Stimulated activated CD8-positive, alpha-beta memory T cell treated with anti-CD3 and anti-CD28 coated beads, Interleukin-12 subunit alpha, Interleukin-12 subunit beta, amount 100 ng/mL, for 1 hour (primary cell): ENCODE measurements at places on chromosomes 6 and 20.

DNA sequence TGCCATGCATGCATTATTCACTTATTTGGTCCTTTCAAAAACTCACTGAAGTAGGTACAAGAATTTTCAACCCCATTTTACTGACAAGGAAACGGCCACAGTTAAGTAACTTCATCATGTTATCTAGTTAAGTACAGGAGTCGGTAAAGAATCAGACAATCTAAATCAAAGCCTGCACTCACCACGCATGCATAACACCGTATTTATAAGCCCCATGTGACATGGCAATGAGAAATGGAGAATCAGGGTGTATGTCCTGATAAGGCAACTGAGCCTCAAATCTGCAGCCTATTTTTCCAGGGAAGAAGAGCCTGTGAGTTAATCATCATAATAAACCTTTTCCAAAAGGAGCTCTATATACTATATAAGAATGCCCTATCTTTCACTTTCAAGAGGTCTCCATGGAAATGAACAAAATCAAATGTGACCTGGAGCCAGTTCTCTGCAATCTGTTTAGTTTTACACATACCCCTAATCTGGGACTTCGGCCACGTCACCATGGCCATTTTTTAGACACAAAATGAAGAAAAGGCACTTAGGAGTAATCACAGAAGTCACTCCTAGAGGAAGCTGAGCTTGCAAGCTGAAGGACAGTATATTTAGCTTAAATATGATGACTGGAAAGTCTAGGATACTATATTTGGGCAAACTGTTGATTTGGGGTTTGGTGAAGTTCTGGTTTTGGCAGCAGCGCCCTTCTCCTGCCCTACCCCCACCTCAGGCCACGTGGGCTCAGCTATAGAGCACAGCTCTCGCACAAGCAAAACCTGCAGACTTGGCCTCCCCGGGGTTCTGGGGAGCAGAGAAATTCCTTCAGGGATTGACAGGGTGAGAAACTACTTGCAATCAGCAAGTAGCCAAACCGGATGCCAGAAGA lies 19.2 kb downstream of the TRAM2 start:
- no peak for DNase-seq

- DNase-seq, result no peak
Measured at GRCh38 chr6:106422534-106422933, 62.0 kb downstream of the CRYBG1 start.

DNA sequence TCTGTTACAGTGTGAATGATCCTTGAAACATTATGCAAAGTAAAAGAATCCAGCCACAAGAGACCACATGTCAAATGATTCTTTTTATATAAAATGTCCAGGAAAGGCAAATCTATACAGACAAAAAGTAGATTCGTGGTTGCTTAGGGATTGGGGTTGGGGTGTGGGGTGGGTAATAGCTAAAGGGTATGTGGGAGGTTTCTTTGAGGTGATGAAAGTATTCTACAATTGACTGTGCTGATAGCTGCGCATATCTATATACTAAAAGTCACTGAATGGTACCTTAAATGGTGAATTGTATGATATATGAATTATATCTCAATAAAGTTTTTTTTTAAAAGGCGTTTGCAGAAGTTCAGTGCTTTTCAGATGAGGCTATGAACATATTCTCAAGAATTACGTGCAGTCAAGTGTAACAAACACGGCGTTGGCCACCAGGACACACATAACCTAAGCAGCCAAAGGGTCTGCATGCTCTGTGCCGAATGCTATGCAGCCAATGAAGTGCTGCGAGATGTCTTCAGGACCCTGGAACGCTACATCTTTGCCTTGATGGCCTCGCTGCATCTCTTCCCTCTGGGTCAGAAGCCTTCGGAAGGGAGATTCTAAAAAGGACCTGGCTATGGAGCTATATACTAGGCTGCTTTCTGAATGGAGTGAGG lies 96.9 kb downstream of the SCML4 start:
- no peak for DNase-seq

DNA sequence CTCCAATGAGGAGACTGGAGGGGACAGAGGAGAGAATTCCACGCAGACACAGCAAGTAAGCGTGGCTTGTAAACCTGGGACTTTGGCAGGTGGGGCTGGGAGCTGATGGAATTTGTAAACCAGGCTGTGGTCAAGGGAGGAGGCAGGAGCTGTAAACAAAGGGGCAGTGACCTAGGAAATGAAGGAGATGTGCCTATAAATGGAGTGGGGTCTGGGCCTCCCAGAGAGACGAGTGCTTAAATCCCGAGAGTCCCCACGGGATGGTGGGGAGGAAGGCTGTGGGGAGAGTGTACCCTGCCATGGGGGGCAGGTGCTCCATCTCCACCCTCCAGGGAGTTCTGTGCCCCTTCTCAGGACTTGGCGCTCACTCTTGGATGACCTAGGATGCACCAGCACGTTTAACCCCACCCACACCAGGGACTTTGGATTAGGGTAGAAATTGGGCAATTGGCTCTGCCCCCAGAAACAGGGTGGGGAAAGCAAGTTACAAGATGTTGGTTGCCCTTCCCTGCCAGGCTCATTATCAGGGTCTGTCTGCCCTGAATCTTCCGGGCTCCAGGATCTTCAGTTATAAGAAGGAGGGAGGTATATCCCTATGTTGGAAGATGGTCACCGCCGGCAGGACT lies 4.0 kb upstream of the DHX16 start:
- DNase-seq, result no peak

DNA sequence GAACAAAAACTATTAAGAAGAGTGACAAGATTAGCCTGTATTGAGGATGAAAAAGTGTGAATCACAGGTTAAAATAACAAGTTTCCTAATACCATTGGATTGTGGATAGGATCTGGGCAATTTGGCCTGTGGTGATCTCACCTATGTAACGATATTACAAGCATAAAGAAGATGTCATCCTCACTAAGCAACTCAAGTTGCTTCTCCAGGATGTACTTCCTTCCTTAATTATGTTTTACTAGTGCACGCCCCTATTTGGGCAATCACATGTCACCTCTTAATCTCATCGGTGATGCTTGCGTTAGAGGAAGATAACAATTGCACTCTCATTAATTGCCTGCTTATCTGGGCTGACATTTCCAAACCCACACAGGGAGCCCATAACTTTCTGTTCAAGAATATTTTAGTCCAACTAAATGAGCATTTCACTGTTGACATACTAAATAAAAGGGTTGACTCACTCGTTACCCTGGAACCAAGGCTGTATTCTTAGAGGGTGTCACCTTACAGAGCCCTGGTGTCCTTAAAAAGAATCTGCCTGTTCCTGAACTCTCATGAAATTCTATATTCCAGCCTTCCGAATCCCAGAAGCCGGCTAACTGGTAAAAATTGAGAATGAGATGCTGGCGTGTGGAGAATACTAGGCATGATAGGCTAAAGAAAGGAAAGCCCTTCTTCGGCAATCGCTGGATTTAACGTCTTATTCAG lies 88.2 kb upstream of the ATXN1 start:
- no peak for DNase-seq

- no peak for DNase-seq
Measured at GRCh38 chr20:58014628-58015315, 213.7 kb downstream of the ANKRD60 start.

DNA sequence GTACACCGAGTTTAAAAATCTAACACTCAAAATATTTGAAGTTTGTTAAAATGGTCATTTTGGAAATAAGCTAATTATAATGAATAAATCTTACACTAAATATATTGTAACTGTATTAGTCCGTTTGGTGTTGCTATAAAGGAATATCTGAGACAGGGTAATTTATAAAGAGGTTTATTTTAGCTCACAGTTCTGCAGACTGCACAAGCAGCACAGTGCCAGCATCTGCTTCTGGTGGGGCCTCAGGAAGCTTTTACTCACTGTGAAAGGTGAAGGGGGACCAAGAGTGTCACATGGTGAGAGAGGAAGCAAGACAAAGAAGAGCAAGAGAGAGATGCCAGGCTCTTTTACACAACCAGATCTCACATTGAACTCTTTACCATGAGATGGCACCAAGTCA lies 17.1 kb downstream of the ELOVL5 start:
- DNase-seq, result no peak

DNA sequence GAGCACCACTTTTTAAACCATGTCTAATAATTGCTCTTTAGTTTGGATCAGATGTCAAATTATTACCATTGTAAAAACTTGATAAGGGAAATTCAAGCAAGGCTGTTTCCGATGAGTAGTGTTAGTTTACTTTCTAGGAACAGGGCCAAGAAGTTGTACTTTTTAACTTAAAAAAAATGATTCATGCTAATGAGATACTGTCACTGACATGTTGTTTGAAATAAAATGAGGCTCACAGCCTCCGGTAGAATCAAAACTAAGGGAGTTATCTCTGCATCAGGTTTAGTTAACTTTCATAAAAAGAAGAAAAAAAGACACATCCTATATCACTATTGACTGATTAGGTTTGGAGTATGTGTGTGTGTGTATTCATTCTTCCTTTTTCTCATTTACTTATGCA lies 55.2 kb upstream of the SUPT3H start:
- no peak for DNase-seq

- no peak for DNase-seq
Measured at GRCh38 chr20:40568200-40568599, 120.8 kb downstream of the MAFB start.

DNA sequence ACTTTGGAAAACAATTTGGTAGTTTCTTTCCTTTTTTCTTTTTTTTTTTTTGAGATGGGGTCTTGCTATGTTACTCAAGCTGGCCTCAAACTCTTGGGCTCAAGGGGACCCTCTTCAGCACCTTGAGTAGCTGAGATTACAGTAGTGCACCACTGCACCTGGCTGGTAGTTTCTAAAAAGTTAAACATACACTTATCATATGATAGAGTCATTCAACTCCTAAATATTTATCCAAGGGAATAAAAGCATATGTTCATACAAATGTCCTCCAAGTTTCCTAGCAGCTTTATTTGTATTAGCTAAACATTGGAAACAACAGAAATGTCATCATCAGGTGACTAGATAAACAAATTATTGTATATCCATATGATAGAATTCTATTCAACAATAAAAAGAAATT lies 213.9 kb downstream of the LRFN2 start:
- no peak for DNase-seq
